ENCODE measurements at places on chromosomes 7 and 10.
A peak's percentile ranks its signal among the peaks of the same experiment; 100 is the strongest.

DNA sequence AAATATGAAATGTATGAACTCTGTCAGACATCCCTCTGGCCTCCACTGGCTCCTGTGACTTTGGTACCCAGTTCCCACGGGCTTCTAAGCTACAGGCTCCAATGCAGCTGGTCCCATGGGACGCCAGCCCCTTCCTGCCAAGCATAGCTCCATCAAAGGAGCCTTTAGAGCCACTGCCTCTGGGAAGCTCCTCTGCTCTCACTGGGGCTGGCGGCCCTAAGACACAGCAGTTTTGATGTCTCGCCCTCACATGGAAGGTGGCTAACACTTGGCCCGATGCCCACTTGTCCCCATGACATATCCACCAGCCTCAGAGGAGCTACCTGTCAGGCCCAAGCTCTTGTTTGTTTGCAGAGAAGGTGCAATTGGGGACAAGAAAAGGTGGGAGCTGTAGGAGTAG lies 453.7 kb upstream of the LRRN3 start:
- no peak for DNase-seq

DNA sequence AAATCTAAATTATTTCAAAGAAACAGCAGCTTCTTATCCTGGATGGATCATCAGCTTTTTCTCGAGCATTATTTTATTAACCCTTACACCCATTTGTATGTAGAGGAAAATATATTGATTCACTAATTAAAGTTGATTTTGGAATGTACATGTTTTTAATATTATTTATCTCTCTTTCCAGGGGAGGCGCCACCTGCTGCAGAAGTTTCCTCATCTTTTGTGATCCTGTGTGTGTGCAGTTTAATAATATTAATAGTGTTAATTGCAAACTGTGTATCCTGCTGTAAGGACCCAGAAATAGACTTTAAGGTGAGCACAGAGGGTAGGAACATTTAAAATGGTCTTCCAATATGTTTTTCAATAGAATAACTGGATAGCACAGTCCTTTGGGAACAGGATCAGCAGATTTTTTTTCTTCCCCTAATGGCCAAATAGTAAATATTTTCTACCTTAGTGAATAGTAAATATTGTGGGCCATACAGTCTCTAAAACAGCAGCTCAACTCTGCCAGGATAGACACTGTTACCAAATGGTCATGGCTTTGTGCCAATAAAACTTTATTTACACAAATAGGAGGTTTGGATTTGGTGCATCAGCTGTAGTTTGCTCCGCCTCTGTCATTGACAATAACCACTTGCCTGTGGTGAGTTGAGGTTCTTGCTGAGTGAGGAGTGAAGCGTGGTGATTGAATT lies 30.6 kb downstream of the LMTK2 start:
- no peak for DNase-seq

DNA sequence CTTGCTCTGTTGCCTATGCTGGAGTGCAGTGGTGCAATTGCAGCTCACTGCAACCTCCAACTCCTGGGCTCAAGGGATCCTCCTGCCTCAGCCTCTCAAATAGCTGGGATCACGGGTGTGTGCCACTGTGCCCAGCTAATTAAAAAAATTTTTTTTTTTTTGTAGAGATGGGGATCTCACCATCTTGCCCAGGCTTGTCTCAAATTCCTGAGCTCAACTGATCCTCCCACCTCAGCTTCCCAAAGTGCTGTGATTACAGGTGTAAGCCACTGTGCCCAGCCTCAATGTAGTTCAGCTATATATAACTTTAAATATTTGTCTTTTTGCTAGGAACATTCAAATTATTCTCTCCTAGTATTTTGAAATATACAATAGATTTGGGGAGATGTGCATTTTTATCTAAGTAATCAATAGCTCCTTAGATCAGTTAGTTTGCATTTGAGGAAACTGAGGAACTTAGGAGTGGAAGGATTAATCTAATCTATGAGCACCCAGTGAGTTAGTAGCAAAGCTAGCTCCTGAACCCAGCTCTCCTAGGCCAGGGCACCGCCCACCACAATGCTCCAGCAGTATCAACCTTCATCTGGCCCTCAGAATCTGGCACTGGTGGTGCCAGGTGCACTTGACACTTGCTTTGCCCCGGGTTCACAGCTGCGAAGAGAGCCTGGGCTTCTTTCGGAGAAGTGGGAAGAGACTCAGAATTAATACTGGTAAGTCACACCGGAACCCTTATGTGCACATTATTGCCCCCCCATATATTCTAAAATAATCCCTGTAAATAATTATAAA lies 5.9 kb upstream of the LRMDA start:
- no peak for DNase-seq

DNA sequence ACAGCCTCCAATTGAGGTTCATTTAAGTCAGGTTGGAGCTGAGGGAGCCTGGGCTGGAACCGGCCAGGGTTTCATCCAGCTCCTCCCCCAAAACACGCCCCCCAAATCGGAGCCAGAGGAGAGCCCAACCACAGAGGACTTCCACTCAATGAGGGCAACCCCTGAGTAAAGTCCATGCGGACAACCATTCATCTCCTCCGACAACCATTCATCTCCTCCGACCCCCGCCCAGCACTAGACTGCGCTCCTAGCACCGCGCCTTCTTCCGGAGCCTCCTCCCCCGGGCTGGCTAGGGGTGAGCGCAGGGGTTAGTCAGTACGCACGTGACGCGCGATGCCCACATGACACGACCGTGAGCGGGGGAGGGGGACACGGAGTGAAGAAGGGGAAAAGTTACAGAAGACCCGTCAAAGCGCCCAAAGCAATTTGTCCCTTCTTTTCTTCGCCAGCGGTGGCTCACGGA lies 1.4 kb downstream of the MAGI2 start:
- DNase-seq: no peak

DNA sequence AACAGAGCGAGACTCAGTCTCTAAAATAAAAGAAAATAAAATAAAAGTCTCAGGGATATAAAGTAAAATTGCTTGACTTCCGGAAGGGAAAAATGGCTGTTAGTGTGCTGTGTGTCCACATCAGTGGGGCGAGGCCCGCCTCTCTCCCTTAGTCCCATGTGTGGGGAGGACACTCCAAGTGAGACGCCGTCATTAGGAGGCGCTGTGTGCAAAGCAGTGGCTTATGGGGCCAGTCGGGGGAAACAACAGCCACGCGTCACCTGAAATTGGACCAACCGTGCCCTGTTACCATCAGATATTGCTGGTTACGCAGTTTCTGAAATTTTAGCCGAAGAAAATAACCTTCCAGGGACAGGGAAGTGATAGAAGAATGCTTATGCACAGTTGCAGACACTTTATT lies 15.8 kb downstream of the SFXN4 start:
- no peak for DNase-seq

DNA sequence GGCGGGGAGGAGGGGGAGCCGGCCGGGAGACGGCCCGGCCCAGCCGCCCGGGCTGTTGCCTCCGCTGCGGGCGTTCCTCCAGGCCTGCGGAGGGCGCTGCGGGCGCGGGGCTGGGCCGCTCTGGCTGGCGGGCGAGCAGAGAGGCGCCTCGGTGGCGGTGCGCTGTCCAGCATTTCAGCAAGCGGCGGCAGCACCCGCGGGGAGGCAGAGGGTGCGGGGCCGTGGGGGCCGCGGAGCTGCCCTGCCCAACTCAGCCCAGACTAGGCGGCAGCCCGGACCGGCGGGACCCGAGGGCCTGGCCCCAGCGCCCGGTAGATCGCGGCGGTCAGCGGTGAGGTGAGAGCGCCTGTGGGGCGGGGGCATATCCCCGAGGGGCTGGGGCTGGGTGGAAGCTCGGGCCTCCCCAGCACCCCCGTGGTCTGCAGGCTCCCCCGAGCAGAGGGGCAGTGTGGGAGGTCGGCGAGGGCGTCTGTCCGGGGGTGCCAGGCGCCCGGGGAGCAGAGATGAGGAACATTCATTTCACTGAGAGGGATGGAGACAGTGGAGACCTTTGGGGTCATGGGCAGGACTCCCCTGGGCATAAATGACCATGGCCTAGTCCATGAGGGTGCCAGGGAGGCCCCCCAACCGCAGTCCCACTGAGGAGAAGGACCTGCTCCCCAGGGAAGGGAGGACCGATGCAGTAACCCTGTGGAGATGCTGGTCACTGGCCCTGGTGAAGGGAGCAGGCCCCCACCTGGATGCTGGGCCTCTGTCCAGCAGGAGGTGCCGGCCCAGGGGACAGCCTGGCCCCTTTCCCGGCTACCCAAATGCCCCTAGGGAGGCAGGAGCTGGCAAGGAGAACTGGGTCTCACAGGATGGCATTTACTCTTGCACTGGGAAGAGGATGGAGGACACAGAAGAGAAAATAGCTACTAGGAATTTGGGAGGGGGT lies at the start of gene SRRM3:
Gene SRRM3, plus strand, starts transcription at position 165 of the 934 bp plus-strand sequence. CDS start 33,171 bp downstream, outside the sequence.
- peak; percentile 88 for DNase-seq

GRCh38 chr7:2802504-2803341 lies 41.4 kb downstream of the GNA12 start:
- DNase-seq: no peak

DNA sequence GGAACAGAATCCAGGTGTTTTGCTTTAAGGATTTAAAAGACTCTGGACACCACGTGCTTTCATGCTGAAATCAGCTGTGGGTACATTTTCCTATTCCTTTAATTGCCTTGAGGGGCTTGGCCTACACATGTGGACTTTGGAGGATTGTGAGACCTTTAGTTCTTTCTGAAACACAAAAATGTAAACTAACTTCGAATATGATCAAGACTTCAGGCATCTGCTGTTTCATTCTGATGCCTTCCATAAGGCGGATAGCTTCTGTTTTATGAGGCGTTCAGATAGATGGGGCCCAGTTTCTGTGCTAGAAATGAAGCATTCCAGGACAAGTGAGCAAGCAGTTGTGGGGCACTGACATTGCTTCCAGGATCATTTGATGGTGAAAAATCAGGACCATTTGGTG lies 1.5 kb upstream of the NOBOX start:
- no peak for DNase-seq

DNA sequence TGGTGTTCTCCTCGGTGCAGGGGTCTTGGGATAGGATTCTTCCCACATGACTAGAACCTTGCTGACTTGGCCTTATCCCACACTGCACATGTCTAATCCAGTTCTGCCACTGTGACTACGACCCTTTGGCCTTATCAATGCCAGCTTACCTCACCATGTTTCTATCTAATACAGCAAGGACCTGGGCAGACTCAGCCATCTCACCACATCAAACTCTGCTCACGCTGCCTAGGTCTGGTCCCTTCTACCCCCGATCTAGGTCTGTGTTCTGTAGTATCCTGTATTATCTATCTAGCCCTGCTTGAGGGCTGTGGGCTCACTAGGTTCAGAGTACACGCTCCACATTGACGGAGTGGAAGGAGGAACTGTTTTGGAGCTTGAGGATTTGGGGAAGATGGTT lies 282.4 kb downstream of the HPSE2 start:
- no peak for DNase-seq

- DNase-seq: no peak
Observed at GRCh38 chr7:98669329-98670000, 52.4 kb downstream of the NPTX2 start.

GRCh38 chr10:86348321-86349210 lies 18.0 kb downstream of the GRID1 start:
- no peak for DNase-seq

DNA sequence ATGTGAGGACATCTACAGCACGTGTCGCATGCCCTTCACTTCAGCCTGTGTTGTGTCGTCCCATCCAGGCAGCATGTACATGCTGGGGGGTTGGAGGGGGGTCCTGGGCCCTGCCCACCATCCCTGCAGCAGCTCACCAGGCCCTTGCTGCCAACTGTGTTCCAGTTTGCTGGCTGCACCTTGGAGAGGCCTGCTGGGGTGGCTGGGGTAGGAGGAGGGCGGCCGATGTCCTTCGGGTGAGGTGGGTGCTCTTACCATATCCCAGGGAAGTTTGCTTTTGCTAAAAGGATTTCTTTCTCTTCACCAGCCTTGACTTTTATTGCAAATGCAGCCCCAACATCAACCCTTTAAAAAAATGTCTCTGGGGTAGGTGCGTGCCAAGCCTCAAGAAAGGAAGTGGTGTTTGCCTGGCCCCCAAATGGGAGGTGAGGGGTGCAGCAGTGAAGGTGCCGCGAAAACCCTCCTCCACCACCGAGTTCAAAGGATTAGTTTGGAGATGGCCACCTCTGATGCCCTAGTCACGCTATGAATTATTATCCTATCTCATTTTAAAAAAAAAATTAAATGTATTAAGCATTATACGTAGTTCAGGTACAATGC lies 165.8 kb upstream of the KLF6 start:
- DNase-seq: no peak

DNA sequence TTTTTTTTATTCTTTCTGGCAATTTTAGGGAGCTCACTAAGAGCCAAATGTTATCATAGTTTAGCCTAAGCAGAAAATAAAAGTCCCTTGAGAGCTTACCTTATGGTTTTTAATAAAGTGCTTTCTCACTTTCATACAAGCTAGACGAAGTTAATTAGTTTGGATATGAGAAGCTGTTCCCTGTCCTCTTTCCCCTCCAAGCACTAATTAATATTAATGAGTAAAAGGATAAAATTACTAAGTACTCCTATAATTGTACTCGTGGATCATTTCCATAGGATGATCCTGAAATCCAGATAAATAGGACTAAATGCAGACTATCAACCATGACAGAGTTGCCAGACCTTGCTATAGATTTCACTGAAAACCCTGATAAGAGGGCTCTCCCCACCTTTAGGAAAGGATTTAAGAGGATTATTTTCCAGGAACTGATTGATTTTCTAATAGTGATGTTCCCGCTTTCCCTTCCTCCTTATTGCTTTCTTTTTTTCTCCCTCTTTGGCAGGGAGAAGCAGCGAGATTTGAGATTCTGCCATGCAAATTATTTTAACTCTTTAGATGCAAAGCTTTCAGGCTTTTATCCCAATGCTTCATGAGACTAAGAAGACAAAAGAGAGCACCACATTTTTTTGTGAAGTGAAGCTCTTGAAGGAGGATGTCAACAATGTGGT lies 58.3 kb upstream of the HECW1 start:
- no peak for DNase-seq

Measured in memory B cell (primary cell).